Sigmoid colon (tissue), 7 donors: ENCODE measurements at places on chromosomes 3 and 15.
A peak's percentile ranks its signal among the peaks of the same experiment; 100 is the strongest.

DNA sequence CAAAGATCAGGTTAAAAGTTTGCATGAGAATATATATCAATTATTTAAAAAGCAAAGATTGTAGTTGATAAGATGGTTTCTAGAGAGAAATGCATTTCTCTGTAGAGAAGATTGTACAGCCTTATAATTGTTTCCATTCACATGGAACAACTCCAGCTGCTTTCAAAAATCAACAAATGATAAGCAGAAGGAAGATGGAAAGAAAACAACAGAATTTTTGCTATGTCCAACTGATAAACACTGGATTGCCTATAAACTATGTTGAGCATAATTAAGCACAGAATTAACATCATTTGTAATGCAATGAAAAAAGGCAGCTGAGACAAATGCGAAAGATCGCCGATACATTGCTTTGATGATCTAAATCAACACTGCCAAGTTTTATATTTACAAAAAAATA, 89.0 kb downstream of the C3orf85 start:
- no peak for DNase-seq

- no peak for DNase-seq
These were observed 77.5 kb upstream of the PRR23C start for GRCh38 chr3:139122221-139122581.

DNA sequence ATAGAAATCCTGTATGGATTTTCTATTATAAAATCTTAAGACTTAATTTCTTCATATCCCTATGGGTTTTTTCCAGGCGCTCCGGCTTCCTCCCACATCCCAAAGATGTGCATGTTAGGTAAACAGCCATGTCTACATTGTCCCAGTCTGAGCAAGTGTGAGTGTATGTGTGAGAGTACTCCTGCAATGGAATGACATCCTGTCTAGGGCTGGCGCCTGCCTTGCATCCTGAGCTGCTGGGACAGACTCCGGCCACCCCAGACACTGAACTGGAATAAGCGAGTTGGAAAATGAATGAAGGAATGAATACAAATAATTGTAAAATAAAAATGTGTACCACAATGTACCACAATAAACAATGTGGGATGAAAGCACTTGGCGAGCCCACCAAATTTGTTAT, 69.2 kb downstream of the RFTN1 start:
- no peak for DNase-seq

DNA sequence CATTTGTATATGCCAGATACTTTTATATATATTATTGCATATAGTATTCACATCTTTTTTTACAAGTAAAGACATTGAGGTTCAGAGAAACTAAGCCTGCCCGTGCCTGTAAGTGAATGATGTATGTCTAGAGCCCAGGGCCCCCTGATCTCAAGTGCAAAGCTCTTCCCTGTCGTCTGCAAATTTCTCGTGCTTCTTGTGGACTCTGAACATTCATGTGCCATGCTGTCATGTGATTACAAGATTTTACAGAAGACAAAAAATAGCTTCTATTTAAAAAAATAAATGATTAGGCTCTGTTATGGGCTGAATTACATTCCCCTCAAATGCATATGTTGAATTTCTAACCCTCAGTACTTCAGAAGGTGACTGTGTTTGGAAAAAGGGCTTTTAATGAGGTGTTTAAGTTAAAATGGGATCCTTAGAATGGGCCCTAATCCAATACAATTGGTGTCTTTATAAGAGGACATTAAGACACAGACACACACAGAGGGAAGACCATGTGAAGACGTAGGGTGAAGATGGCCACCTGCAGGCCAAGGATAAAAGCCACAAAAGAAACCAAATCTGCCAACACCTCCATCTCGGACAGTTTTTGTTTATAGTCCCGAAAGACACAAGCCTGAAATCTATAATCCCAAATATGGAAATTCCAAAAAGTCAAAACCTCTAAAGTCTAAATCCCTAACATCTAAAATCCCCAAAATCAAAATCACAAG, 3.9 kb upstream of the MASP1 start:
- no peak for DNase-seq

DNA sequence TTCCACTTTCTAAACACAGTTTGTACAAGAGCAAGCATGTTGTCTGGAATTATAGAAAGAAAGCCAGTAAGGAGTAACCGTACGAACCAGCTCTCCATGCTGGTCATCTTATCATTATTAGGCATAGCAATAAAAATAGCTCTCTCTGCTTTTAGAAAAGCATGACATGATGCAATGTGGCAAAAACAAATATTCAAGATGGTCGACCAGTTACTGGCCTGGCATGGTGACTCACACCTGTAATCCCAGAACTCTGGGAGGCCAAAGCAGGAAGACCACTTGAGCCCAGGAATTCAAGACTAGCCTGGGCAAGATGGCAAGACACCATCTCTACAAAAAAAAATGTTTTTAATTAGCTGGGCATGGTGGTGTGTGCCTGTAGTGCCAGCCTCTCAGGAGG, 2.6 kb upstream of the MAP4 start:
- no peak for DNase-seq

GRCh38 chr3:192171213-192171612, 556.1 kb downstream of the FGF12 start:
- no peak for DNase-seq

GRCh38 chr3:14404631-14405359, 2.4 kb downstream of the SLC6A6 start:
- DNase-seq: no peak

- no peak for DNase-seq
These were observed 134.3 kb downstream of the CGGBP1 start for GRCh38 chr3:87924485-87924884.

DNA sequence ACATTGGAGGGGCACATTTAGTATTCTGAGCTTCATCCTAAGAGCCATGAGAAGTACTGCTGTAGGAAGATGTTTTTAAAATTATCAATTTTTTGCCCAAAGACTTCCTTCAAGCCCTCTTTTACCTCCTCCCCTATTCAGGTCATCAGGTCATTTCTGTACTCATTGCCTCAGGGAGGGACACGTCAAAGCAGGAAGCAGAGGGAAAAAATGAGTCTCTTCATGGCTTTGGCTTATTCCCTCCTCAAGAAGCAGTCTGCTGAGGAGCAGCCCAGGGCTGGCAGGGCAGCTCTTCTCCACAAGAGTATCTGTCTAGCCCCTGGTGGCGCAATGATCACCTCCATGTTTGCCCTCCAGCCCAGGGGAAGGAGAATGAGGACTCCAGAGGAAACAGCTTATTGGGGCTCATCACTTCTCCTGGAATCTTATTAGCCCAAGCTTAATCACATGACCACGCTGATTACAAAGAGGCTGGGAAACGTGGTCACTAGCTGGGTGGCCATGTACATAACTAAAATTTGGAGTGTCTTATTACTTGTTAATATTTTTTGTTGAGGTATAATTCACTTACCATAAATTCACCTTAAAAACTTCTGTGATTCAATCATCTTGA, 44.2 kb upstream of the GATA2 start:
- no peak for DNase-seq

GRCh38 chr15:83057696-83058376, 9.2 kb downstream of the BTBD1 start:
- DNase-seq: no peak

GRCh38 chr15:69358850-69359249, 55.3 kb upstream of the KIF23 start:
- DNase-seq: no peak

DNA sequence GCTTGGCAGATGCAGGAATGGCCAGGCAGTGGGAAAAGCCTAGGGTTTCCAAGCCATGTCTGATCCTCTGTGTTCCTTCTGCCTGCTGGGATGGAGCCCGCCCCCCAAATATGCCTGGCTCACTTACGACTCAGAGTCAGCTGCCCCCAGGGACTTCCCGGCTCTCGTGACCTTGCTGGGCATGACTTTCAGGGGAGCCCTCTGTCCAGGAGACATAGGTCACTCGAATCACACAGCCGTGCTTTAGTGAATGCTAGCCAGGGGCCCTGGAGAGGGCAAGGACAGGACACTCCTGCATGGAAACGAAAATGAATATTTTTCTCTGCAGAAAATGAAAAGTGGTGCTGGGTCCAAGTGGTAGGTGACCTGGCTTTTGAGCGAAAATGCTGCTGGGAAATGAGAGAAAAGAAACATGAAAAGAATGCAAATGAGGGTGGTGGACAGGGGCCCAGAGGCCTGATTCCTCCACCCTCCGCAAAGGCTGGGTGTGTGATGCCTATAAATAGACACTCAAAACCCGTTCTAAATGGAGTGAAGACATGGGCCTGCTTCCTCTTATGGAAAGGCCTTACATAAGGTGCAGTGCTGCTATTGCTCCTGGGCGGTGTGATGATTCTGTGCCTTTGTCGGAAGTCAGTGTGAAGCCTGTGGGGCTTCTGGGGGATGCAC, 107.4 kb downstream of the APBA2 start:
- DNase-seq: no peak

- DNase-seq: no peak
These were observed 85.2 kb upstream of the PPIB start for GRCh38 chr15:64247906-64248541.

DNA sequence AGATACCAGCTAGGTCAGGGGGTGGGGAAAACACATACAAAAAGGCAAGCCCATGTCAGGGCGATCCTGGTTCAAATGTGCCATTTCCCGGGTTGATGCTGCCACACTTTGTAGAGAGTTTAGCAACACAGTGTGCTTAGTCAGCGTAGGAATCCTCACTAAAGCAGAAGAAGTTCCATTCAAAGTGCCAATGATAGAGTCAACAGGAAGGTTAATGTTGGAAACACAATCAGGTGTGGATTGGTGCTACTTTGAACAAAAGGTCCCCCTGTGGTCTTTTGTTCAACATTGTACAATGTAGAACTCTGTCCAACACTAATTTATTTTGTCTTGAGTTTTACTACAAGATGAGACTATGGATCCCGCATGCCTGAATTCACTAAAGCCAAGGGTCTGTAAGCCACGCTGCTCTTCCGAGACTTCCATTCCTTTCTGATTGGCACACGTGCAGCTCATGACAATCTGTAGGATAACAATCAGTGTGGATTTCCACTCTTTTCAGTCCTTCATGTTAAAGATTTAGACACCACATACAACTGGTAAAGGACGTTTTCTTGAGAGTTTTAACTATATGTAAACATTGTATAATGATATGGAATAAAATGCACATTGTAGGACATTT, 28.9 kb downstream of the TPM1 start:
- no peak for DNase-seq

DNA sequence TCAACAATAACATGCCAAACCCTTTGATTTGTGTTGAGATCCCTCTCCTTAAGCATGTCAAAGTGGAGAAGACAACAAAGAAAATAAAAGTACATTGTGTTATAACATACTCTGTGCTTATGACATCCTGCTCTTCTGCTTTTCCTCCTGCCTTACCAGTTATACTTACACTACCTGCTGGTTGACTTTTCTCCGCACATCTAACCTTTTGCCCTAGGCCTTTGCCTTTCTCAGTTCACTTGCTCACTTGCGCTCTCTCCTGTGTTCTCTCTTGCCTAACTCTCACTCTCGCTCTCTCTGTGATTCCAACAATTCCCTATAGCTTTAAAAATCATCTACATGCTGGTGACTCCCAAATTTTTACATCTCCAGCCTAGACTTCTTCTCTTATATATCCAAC, 5.7 kb downstream of the DNAH12 start:
- DNase-seq: no peak

GRCh38 chr3:151935446-151935845, 62.0 kb downstream of the SUCNR1 start:
- DNase-seq: no peak

DNA sequence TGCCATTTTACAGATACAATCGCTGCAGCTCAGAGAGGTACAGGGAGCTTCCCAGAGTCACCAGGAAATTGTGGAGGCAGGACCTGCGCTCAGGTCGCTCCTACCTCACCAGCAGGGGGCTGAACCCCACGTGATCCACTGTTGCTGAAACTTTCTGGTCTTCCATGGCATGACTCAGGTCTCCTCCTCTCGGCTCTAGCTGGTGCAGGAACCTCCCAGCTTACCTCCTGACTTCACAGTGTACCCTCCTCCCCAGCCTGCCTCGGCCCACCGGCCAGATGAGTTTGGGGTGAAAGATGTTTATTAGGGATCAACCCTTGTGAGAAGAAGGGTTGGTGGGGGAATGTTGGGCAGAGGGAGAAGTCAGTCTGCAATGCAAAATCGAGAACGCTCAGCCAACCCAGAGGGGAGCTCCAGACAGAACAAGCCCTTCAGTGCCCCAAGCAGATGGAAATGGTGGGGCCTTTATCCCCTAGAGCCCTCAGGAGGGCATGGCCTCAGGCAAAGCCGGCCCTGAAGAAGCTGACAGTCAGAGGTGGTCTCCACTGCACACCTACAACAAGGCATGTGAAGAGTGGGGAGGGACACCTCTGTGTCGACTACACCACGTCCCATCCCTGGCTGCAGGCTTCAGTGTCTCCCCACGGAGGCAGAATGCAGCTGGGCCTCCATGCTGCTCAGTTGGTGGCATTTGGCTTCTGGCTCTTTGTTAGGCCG, 118.6 kb upstream of the PRR20G start:
- peak; percentile 40 for DNase-seq

GRCh38 chr3:186185194-186185787, 76.4 kb upstream of the ETV5 start:
- no peak for DNase-seq

DNA sequence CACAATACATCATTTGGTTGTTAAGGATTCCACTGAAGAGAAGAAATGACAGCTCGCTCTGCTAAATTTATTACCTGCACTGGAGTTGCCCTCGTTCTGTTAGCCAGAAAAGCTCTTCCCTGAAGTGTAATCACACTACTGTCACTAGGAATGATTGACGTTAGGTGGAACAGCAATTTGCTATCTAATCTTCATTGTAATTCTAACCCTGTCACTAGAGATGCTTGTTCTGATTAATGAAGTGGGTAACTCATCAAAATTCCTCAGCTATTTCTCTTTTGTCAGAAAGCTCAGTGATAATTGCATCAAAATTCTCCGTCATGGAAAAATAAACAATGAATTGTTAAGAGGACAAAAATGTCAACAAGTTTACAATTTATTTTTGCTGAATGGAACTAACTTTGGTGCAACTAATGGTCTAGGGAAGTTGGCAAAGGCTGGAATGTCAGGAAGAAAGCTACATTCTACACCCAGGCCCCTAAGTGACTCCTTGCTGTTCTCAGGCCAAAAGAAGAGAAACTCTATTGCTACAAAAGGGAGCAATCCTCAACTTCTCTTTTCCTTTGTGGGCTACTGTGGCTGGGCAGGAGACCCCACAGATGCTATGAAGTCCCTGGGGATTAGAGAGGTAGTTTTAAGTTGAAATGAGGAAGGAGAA, 34.1 kb downstream of the CCDC191 start:
- no peak for DNase-seq
